Common myeloid progenitor, CD34-positive (primary cell): ENCODE measurements at places on chromosomes 12 and 14.

GRCh38 chr14:92726135-92726932, 22.1 kb downstream of the LGMN start:
- DNase-seq: peak; percentile 61

DNA sequence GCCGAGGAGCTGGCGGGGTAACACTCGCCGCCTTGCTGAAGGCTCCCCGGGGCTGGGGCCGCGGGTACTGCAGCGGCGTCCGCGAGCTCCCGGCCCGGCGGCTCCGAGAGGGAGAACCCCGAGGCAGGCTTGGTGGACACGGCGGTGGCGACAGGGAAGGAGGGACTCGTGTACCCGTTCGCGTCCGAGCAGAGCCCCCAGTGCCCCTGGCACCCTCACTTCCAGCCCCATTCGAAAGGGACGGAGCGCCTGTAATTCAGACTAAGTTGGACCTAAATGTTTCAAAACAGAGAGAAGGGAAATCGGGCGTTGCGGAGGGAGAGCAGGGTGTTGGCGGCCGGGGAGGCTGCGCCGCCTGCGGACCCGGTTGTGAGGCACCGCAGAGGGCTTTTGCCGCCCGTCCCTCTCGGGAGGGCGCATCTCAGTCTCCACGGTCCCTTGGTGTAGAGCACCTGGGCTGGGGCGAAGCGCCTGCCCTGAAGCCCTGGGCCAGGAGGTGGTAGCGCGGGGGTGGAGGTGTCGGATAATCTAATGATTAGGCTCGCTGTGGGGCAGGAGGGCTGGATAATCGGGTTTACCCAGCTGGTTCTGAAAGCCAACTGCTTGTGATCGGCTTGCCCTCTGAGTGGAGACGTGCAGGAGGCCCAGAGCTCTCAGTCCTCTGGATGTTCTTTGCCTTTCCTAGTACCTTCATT, 771 bp downstream of the DAAM1 start:
- DNase-seq: peak; percentile 44

GRCh38 chr14:33793398-33794110, 157.3 kb downstream of the EGLN3 start:
- no peak for DNase-seq

DNA sequence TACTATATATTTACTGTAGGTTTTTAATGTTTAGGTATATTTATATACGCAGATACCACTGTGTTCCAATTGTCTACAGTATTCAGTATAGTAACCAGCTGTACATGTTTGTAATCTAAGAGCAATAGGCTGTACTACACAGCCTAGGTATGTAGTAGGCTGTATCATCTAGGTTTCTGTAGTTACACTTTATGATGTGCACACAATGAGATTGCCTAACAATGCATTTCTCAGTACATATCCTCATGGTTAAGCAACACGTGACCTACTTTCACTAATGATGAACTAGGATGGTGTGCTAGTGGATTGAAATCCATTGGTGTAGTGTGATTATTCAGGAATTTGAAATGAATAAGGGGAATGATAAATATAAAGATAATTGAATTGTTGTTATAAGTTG, 77.7 kb downstream of the ETNK1 start:
- no peak for DNase-seq

GRCh38 chr12:94147387-94147990, 888 bp upstream of the PLXNC1 start:
- no peak for DNase-seq

- DNase-seq: no peak
These were observed 72.2 kb downstream of the NOC4L start for GRCh38 chr12:132216354-132216987.

DNA sequence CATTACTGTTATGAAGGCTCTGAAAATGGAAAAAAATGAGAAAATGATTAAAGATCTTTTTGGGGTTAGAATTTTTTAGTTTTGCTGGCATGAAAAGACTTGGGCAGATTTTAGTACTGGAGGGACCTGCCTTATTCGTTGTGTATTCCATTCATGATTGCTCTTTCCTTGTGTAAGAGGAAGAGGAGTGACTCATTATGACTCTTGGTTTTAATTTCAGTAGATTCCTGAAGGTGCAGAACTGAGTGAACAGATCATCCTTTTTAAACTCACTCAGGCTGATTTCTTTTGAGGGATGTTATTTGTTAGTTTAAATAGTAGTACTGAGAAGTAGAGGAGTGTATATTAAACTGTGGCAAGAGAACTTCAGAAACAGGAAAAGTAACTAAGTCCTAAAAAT, 41.6 kb downstream of the AKAP6 start:
- DNase-seq: no peak

DNA sequence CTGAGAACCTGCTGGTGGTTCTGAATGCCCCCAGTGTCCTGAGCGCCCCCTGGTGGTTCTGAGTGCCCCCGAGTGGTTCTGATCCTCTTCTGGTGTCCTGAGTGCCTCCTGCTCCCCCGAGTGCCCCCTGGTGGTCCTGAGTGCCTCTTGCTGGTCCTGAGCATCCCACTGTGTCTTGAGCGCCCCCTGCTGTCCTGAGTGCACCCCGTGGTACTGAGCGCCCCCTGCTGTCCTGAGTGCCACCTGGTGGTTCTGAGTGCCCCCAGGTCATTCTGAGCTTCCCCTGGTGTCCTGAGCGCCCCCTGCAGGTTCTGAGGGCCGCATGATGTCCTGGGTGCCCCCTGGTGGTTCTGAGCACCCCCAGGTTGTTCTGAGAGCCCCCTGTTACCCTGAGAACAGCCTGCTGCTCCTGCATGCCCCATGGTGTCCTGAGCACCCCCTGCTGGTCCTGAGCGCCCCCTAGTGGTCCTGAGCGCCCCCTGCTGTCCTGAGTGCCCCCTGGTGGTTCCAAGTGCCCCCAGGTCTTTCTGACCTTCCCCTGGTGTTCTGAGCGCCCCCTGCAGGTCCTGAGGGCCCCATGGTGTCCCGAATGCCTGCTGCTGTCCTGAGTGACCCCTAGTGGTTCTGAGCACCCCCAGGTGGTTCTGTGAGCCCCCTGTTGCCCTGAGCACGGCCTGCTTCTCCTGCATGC, 1165.4 kb downstream of the TMEM121 start:
- DNase-seq: peak; percentile 77

GRCh38 chr12:82300611-82301010, 57.6 kb downstream of the CCDC59 start:
- DNase-seq: no peak

DNA sequence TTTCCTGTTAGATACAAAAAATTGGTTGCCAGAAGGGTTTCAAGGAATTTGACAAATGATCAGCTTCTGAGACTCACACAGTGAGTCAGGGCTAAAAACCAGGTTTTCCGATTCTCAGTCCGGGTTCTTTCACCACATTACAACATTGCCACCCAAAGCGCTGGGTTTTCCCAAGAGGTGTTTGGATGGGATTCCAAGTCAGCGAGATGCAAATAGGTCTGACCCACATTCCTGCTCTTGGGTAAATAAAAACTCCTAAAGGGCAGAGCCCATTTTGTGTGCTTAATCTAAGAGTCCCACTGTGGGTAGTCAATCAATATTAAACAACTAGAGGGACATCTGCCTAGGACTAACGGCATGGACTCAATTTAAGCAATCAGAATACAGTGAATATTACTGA, 5.4 kb upstream of the RIC8B start:
- DNase-seq: no peak

- DNase-seq: no peak
These were observed 1014.8 kb upstream of the FBXO33 start for GRCh38 chr14:40447017-40447416.

- no peak for DNase-seq
These were observed 36.0 kb downstream of the MUCL1 start for GRCh38 chr12:54890339-54890738.

DNA sequence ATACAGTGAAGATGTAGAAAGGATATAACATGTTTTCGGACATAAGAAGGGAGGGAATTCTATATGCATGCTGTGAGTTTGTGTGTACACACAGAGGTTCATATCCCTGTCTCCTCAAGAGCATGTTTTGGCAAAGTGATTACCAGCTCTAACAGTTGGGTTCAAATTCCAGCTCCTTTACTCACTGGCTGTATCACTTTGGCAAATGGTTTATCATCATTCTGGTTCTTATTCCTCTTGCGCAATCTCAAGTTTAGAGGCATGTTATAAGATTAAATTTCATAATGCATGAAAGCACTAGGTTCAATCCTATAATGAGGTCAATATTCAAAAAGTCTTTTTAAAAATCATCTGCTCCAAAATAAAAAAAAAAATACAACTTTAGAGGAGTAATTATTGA, 107.7 kb upstream of the LRFN5 start:
- DNase-seq: no peak

DNA sequence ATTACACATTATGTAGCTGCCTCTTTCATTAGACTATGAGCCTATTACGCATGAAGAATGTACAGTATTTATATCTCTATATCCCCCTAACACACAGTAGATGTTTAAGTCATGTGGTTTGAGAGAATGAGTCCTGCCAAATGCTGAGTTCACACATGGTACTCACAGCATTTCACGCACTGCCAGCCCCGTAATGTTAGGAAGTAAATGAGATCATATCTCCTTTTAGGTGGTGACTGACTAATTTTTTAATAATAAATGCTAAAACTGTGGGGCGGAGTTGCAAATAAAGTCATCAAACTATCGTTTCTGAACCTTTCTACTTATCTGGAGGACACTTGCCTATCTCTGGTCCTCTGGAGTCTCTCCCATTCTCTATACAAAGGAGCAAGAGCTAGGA, 343.8 kb downstream of the ADAMTS20 start:
- DNase-seq: no peak

DNA sequence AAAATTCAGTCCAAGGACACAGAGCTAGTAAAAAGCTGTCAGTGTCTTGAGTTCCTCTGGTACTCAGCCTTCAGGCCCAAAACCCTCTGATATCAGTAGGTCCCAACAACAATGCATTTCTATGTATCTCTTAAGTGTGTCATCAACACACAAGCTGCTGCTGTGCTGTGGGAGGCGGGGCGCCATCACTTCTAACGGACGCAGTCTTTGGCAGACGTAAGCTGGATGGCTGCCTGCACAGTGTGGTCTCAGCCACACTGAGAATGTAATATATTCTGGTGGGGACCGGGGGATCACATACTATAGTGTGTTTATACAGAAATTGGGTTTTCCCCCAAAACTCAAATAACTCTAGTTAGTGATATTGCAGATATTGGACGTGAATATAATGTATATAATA, 123.9 kb downstream of the SUDS3 start:
- no peak for DNase-seq

DNA sequence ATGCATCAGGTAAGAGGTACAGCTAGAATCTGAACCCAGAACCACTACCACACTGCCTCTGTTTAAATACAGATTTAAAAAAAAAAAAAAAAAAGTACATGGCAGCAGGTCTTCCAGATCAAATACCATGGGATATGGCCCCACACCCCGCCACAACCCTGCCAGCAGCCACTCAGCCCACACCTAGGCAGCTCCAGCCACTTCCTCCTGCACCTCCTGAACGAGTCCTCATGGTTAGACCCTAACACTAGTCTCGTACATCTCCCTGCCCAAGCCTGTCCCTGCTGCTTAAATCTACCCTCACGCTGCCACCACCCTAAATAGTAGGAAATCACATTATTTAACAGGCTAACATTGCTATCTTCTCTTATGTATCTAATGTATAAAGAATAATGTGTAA, 12.6 kb downstream of the SETD3 start:
- no peak for DNase-seq

- no peak for DNase-seq
These were observed 191.5 kb downstream of the TMEM132C start for GRCh38 chr12:128458301-128458974.

DNA sequence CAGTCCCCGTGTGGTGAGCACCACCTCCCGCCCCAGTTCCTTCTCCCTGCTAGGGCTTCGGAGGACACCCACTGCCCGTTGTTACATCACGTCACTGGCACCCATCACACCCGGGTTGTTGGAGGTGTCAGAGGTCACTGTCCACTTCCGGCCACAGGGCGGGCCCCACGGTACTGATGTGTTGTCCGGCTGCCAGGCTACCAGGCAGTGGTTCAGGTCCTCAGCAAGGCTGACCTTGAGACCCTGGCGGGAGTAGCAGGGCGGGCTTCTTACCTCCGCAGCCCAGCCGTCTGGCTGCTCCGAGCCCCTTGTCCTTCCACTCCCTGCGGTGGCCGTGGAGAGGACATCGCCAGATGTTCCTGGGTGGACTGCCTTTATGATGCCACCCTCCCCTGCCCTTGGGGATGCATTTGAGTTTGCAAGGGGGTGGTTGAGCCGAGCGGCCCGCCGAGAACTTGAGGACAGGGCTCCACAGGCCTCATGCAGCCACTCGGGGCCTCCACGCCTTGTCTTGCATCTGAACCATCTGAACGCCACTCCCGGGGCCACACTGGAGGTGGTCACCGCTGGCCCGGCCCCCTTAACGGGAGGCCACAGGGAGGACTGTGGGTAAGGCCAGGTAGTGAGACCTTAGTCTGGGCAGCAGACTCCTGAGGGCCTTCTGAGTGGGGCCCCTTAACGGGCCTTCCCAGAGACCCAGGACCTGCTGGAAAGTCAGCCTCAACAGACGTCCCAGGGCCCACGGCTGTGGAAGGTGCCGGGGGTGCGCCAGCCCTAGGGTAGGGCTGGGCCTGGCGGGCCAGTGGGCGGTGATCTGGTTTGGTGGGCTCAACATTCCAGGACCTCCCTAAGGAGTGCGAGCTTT, 27.1 kb upstream of the PLD4 start:
- DNase-seq: no peak

DNA sequence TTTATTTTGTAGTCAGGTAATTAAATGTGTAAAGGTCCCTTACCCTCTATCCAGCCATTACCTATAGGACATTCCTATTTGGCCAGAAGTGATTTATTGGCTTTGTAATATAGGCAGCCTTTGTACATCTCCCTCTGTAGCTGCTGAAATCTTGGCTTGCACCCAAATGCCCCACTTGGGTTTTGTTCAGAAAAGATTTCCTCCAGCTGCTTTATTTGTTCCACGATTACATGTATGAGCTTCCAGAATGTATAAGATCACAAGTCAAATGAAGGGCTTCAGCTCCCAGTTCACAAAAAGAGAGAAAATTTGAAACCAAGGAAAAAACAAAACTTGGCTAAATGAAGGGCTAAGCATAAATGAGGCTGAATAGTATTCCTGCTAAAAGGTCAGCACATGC, 103.4 kb downstream of the EFCAB11 start:
- DNase-seq: no peak

GRCh38 chr12:127963933-127964332, 303.0 kb upstream of the TMEM132C start:
- no peak for DNase-seq
